ENCODE measurements at places on chromosomes 5 and 9.
A peak's percentile ranks its signal among the peaks of the same experiment; 100 is the strongest.

DNA sequence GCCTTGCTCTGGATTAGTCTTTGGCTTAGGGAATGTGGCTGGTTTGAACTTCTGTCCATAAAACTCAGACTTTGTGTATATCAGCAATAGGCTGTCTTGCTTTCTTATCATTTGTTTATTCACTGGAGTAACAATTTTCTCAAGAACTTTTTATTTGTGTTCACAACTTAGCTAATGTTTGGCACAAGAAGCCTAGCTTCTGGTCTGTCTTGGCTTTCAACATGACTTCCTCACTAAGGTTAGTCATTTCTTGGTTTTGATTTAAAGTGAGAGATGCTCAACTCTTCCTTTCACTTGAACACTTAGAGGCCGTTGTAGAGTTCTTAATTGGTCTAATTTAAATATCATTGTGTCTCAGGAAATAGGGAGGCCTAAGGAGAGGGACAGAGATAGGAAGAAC is 4.9 kb downstream of the FBXO38 start:
- no peak for DNase-seq

- no peak for DNase-seq
These were observed 273.2 kb upstream of the PAPPA start for GRCh38 chr9:115880221-115880885.

GRCh38 chr5:65508978-65509377 is 27.3 kb upstream of the ADAMTS6 start:
- no peak for DNase-seq

DNA sequence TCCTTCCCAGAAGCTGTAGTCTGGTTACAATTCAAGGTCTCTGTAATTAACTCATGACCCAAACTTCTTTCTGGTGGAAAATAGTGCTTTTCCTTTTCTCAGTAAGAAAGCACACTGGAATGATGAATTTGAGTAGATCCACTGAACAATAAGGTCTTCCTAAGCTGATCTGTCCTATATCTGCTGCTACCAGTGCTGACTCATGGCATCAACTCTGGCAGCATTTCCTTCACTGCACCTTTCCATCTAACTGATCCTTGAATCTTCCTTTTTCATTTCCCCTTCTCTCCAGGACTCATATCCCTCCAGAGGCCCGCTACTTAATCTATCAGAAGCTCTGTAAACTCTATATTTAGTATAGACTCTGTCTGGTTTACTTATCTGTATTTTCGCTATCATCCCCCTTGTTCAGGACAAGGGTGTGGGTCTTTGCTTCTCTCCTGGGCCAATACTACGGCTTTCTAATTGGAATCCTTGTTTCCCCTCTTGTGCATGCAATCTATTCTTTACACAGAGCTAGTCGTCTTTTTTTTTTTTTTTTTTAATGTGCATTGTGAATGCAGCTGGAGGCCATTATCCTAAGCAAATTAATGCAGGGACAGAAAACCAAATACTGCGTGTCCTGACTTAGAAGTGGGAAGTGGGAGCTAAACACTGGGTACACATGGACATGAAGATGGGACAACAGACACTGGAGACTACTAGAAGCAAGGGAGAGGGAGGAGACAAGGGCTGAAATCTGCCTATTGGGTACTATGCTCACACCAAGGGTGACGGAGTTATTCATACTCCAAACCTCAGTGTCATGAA is 192.2 kb upstream of the RPS23 start:
- no peak for DNase-seq

DNA sequence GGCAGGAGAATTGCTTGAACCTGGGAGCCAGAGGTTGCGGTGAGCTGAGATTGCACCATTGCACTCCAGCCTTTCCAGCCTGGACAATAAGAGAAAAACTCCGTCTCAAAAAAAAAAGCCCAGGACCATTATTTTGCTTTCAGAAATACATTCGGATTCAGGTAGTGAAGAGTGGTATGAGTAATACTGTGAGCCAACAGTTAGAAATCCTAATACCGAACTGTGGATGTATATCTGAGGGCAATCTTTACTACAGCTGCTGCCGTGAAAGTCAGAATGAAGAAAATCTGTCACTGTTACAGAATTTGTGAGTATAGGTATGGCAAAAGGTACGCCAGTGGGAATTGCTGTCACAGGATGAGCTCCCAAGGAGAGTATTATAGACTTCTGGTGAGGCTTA is 3.4 kb upstream of the CDK7 start:
- DNase-seq: no peak

GRCh38 chr5:26942481-26942880 is 95.9 kb downstream of the CDH9 start:
- DNase-seq: no peak

GRCh38 chr5:60673334-60673733 is 26.6 kb downstream of the DEPDC1B start:
- no peak for DNase-seq

- no peak for DNase-seq
These were observed 111.0 kb upstream of the NFIB start for GRCh38 chr9:14424983-14425382.

- no peak for DNase-seq
These were observed 3.0 kb downstream of the PSMB7 start for GRCh38 chr9:124412228-124412575.

GRCh38 chr5:81425569-81425968 is 31.6 kb upstream of the ACOT12 start:
- DNase-seq: no peak

DNA sequence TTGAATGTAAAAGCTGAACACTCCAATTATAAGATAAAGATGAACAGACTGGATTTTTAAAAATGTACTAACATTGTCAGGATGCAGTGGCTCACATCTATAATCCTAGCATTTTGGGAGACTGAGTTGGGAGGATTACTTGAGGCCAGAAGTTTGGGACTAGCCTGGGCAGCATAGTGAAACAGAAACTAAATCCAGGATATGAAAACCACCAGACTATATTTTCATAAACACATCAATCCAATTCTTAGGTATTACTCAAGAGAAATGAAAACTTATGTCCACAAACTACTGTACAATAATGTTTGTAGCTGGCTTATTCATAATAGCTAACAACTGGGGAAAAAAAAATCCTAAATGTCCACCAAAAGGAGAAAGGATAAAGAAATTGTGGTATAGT is 26.8 kb upstream of the NAA35 start:
- DNase-seq: no peak

GRCh38 chr5:107531308-107531707 is 139.4 kb downstream of the EFNA5 start:
- DNase-seq: no peak

DNA sequence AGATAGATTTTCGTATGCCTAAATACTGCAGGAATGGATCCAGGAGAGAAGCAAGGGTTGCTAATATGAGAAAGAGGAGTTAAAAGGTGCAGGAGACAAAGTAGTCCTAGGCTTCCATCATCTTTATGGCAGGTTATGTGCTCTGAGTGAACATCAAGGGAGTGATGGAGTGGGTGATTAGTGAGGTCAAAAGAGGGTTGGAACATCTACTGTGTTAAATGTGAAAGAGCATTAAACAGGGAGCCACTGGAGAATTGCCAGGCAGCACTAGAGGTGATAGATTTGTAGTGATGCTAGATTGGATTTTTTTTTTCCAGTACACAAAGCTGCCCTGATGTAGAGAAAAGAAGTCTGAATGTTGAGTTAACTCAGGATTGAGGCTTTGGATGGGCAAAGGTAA is 199.3 kb downstream of the NMUR2 start:
- DNase-seq: no peak

DNA sequence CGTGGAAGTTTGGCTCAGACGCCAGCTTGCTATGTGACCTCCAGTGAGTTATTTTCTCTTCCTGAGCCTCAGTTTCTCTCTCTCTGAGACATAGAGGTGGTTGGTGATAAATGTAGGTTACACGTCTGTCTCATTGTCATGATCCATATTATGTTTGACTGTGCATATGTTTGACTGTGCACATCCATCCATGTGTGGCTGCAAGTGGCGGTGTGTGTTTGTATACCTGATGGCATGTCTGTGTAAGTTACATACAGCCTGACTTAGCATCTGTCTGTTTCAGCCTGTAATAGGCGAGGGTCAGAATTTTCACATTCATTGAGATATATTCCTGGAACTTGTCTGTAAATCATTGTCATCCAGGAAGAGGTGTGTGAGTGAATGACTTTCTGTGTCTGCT is 3.3 kb downstream of the SPARC start:
- DNase-seq: no peak

GRCh38 chr5:159249158-159249557 is 13.9 kb upstream of the UBLCP1 start:
- no peak for DNase-seq

GRCh38 chr5:68962757-68963484 is 130.9 kb upstream of the SLC30A5 start:
- DNase-seq: peak; percentile 50

- no peak for DNase-seq
These were observed 5.1 kb downstream of the MRPS2 start for GRCh38 chr9:135505406-135506187.

DNA sequence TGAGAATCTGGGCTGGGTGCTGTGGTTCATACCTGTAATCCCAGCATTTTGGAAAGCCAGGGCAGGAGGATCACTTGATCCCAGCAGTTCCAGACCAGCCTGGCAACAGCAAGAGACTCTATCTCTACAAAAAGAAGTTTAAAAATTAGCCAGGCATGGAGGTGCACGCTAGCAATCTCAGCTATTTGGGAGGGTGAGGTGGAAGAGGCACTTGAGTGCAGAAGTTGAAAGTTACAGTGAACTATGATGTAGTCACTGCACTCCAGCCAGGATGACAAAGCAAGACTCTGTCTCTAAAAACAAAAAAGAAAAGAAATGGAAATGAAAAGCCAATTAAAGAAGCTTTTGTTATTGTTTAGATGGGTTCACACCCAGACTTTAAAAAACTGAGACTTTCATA is 131.6 kb upstream of the RASA1 start:
- DNase-seq: no peak

GRCh38 chr9:123454361-123454760 is 98.4 kb downstream of the CRB2 start:
- no peak for DNase-seq

DNA sequence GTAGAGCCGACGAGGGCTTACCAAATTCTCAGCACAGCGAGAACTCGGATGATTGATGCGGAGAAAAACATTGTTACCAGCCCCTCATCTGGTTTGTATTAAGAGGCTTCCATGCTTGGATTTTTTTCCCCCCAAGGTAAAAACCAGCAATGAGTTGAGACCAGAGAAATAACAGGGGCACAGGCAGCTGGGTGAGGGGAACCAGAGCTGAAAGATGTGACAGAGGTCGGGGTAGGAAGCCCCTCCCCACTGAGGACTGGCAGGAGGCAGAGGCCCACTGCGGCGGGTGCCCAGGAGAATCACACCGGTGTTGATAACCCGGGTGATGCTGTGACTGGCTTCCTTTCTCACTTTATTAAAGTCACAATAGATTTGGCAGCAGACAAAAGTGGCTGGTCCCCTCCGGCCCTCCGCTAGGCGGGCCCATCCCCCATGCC is 116.5 kb upstream of the PHYKPL start:
- DNase-seq: no peak

- no peak for DNase-seq
These were observed 4.5 kb downstream of the GRK6 start for GRCh38 chr5:177430972-177431316.

GRCh38 chr5:91373600-91373999 is 9.5 kb downstream of the ARRDC3 start:
- DNase-seq: no peak

- DNase-seq: no peak
These were observed 704.9 kb upstream of the NUDT12 start for GRCh38 chr5:104267320-104268015.

GRCh38 chr9:37290940-37291485 is 131.5 kb upstream of the GRHPR start:
- DNase-seq: no peak

GRCh38 chr9:38185647-38186403 is 116.8 kb upstream of the SHB start:
- no peak for DNase-seq

GRCh38 chr5:120140501-120140900 is 323.6 kb upstream of the PRR16 start:
- no peak for DNase-seq

- DNase-seq: no peak
These were observed 565.5 kb upstream of the DMAC1 start for GRCh38 chr9:8365029-8365428.

GRCh38 chr5:44511596-44511995 is 122.4 kb upstream of the FGF10 start:
- no peak for DNase-seq

DNA sequence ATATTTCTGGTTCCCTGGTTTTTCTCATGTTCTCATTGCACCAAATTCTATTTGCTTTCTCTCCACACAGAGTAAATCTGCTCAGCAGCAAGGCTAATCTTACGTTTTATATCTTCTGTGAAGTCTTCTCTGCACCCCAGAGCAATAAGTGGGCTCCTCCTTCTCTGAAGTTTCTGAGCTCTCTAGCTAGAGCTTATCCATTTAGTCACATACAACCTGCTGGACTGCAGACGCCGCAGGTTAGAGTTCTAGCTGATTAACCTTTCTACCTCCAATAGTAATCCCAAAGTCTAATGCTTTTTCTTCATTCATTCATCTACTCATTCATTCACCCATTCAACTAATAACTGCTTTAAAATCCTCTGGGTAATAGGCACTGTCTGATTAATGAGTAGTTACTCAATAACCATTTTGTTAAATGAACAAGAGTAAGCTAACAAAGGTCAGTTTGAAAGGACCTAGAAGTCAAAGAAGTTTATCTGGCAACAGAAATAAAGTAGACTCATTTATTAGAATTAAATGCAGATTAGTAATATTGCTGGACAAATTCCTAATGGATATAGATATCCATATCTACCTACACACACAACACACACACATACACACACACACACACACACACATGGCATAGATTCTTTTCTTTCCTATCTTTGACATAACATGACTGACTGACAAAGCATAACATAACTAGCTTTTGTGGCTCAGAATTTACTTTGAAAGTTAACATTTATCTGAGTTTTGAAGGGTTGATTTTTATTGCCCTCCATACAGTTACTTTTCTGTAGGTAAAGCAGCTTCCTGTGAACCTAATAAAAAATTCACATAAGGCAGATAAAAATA is 984.6 kb upstream of the SEMA6A start:
- DNase-seq: no peak
